ENCODE measurements at places on chromosomes 12 and 14. TPM values are rescaled to one million over a fixed set of nuclear protein-coding genes. Genes with fewer than 3 reads are reported as not detected.
A peak's percentile ranks its signal among the peaks of the same experiment; 100 is the strongest.

GRCh38 chr14:63367742-63368364, 49.1 kb upstream of the GPHB5 start:
- DNase-seq, result no peak

Gene FAM186B
- total RNA-seq, result not detected

- no peak for DNase-seq
Observed at GRCh38 chr12:26658991-26659390, 174.0 kb downstream of the ITPR2 start.

- DNase-seq, result peak; percentile 31
Observed at GRCh38 chr12:9869307-9870161, at the start of gene CLEC2B. Gene CLEC2B, minus strand, starts transcription at chr12:9869354.

DNA sequence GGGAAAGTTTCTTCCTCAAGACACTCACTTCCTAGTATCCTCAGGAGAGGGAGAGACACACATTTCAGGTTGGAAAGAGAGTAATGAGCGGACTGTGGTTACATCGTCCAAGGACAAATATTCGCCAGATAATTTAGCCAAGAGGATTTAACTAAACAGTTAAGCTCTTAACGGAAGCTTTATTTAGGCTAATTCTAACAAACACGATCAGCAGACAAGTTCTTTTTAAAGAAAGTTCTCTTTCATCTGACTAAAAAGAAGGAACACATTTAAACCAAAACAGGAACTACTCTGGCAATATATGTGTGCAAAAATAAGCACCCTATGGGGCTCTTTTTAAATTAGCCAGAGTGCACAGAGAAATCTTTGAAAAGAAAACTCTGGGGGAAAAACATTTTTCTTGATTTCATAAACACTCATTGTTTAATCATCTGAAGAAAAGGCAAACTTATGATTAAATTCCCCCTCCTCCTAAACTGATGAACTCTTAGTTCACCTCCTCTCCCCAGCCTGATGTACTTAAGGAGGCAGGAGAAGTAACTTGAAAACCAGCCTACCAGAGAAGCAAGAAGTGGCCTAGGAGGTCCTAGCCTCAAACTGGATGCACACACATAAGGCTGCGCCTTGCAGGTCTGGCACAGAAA, 13.3 kb upstream of the BTG1 start:
- DNase-seq, result no peak

Gene RBM23
- total RNA-seq, result 25.4 TPM

DNA sequence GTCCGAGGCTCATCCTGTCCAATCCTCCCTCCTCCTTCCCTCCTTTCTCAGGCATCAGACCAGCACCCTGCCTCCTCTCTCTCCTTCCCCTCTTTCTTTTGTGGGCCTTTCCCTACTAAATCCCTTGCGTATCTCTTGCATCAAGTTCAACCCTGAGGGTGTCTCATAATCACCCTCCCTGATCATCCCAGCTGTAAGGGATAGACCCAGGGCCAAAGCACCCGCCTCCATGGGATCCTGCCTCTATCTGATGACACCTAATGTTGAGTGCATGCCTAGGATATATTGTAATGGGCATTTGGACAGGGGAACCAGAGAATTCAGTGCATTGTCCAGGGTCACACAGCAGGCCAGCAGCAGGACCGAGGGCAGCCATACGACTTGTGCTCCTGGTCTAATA, 84.9 kb downstream of the PHETA1 start:
- DNase-seq, result no peak

GRCh38 chr14:67411820-67412421, at the start of gene PLEK2:
Gene PLEK2, minus strand, starts transcription at chr14:67412165. Its CDS starts 106 bp downstream, at chr14:67412059.
- DNase-seq, result peak; percentile 30

DNA sequence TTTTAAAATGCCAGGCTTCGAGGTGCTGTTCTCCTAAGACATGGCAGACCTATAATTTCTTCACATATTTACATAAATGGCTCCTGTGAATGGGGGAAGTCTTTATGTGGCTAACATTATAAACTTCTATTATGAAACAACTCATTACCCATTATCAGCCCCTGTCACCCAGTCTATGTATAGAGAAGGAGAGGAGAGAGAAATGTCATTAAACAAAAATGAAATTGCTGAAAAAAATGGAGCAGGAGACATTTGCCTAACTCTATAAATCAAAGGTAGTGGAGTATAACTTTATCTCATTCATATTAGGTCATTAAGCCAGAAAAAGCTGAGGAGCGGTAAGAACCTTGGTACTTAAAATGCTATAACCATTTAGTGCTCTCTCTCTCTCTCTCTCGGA, 71.9 kb upstream of the KRR1 start:
- no peak for DNase-seq

GRCh38 chr12:49274396-49275069, 9.7 kb downstream of the TUBA1C start:
- DNase-seq, result peak; percentile 44

GRCh38 chr12:23472329-23472971, 477.0 kb downstream of the SOX5 start:
- DNase-seq, result no peak

Gene IQSEC3
- not detected for total RNA-seq
